Pulmonary artery endothelial cell (primary cell): ENCODE measurements at places on chromosomes 3 and 15. TPM values are rescaled to one million over a fixed set of nuclear protein-coding genes. Genes with fewer than 3 reads are reported as not detected.

Gene HRG
- not detected in 2 replicates for total RNA-seq

DNA sequence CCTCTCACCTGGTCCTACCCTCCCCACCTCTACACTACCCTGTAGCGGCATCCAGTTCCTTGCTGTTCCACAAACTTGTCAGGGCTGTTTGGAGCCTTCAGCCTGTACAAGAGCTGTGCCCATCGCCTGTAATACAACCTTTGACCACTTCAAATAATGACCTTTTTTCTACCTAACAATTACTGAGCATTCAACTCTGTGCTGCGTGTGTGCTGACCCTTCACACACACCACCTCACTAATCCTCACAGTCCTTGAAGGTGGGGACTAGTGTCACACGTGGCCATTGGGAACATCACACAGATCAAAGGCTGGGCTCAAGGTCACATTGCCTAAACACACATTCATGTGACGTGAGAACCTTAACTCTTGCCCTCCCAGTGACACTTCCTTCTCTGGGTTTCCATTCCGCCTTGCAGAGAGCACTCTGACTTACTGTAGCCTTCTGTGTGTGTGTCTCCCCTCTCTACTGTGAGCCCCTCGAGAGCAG, 3.1 kb downstream of the C3orf20 start:
- no peak for DNase-seq

Gene SLC12A8
- total RNA-seq = 0.20 and 0.42 TPM in 2 replicates

GRCh38 chr3:108512671-108513070, 2.3 kb upstream of the MYH15 start:
- no peak for DNase-seq

Gene TP53BP1
- total RNA-seq = 54.2 and 74.5 TPM in 2 replicates

Gene FETUB
- not detected in 2 replicates for total RNA-seq

DNA sequence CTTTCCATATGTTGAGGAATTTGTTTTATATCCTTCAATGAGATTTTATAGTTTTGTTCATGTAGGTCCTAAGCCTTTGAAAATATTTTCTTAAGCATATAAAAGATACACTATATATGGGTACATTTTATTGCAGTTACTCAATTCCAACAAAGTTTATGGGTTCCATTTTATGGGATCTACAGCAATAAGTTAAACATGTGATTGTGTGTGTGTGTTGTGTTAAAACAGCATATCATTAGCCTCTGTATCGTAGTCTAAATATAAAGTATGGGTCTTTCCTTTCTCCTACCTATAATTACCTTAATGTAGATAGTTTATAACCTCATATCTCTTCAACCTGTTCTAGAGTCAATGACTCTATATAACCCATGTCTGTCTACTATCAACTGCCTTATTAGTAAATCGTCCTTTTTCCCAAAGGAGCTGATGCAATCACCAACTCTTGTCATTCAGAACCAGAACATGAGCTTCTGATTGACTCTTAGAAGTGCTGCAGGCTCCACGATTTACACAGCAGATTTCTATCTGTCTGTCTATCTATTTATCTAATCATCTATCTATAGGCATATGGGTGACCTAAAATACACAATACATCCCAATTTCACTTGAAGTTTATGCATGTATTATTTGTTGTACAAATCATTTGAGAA, 512.6 kb upstream of the CBLB start:
- no peak for DNase-seq
